Stimulated activated CD4-positive, alpha-beta T cell treated with anti-CD3 and anti-CD28 coated beads, Interleukin-12 subunit alpha, Interleukin-12 subunit beta, amount 100 ng/mL, for 4 hours (primary cell): ENCODE measurements at places on chromosomes 7 and 10.
A peak's percentile ranks its signal among the peaks of the same experiment; 100 is the strongest.

- peak; percentile 60 for DNase-seq
These were observed 23.0 kb downstream of the ASB15 start for GRCh38 chr7:123624527-123625183.

GRCh38 chr10:62199584-62199983 lies 69.1 kb downstream of the RTKN2 start:
- no peak for DNase-seq

DNA sequence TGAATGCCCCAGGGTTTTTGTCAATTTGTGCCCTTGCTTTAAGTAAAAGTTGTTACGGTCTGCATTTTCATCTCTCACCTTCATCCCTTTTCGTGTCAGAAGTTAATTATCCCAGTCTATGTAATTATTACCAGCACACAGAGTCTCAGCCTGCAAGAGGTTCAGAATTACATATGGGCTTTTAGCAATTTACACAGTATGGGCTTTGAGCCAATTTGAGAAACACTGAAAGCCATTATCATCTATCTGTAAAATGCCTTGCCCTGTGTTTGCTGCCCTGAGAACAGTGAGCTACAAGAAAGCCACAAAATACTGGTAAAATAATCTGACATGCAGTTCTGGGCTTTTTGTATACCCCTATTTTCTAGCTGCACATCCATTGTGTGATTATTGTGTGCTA lies 125.6 kb upstream of the STEAP4 start:
- no peak for DNase-seq

DNA sequence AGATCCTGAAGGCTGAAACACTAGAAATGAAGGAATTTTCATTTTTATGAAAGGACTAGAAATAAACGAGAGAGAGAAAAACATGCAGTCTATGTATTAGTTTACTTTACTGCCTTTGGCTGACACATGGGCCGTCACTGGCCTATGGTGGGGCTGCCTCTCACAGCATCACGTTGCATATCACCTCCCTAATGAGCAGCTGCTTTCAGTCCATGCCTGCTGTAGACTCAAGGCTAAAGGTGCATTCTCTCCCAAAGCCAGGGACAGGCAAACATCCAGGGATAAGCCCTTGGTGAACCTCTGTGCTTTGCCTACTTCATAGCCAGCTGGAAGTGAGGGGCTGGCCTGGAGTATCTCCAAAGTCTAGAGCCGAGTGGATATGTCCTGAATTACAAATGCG lies 359.4 kb downstream of the GPAM start:
- DNase-seq: no peak

- no peak for DNase-seq
These were observed 105.5 kb upstream of the TBX20 start for GRCh38 chr7:35359423-35359822.

GRCh38 chr7:2873686-2874551 lies 29.8 kb upstream of the GNA12 start:
- no peak for DNase-seq

DNA sequence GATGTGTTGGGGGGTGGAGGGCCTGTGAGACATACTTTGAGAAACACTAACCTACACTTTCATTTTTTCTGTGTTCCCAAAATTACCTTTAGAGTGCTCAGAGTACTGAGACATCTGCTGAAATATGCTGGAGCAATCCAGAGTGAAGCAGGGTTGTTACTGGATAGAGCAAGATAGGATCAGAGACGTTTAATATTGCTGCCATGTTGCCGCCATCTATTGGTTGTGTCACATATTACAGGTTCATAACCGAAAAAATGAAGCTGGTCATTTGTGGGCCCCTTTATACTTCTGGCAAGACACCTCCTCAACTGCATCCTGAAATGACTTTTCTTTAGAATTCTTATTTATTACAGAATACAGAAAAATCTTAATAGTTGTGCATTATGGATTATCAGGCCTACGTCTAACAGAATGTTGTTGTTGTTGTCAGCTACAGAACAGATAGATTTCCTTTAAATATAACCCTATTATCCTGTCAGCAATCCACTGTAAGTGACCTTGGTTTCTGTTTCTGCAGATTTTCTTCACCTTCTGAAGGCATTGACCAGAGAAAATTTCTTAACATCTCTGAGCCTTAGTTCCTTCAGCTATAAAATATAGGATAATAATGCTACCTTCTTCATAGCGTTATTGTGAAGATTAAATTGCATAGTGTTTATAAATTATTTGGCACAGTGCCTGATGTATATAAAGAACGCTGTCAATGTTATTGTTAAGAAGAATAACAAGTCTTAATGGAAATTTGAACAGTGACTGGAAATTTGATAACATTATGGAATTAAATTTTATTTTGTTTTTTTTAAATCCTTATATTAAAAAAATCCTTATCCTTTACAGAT lies 16.2 kb upstream of the DLD start:
- no peak for DNase-seq

GRCh38 chr10:47331954-47332353 lies 9.7 kb downstream of the GDF2 start:
- no peak for DNase-seq

GRCh38 chr10:16258291-16259040 lies 178.3 kb upstream of the PTER start:
- DNase-seq: no peak

DNA sequence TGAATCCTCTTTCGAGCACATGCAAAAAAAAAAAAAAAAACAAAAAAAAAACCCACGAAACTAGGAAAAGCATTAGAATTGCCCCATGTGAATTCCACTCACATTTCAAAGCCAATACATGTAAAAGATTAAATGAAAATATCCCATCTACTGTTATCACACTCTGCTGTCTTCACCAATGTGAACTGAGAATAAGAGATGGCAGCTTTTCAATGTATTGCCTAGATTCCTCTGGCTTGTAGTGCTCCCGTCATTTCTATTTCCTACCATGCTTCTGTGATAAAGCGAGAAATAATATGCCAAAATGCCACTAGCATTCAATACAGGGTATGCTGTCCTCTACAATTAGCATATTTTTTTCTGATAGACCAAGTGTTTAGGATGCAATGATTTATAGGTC lies 517.0 kb downstream of the NRG3 start:
- DNase-seq: no peak

DNA sequence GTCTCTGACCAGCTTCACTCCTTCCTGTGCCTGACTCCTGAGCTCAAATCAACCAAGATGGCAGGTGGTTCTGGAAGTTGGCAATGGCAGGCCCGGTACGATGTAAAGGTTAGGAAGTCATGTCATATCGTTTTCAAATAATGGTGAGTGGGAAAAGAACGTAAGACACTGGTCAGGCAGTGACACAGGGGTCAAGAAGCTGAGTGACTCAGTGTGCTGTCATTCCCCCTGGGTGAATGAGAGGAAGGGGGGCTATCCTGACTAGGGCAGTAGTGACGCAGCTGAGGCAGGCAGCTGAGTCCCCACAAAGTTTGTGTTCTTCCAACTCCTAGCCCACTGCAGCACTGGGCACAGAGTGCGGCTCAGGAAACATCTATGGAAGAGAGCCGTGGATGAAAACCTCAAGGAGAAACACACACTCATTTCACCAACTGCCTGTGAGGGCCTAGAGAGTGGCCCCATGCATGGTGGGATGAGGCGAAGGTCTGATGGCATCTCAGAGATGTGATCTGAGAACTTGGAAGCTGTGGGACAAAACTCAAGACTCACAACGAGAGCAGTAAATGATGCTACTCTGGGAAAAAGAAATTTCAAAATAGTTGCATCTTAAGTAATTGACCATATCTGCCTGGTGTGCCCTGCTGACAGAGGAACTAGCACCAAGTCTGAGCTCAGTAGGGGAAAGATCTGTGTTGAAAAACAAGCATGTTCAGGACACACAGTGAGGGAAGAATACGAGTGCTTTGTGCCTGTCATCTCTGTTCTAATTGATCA lies 23.2 kb downstream of the CREB3L2 start:
- no peak for DNase-seq

- DNase-seq: no peak
These were observed 219.6 kb downstream of the PTEN start for GRCh38 chr10:88082806-88083596.
